Caudate nucleus (tissue), 63 donors: ENCODE measurements at places on chromosomes 12 and 14.

GRCh38 chr12:98725476-98726247 lies 80.6 kb downstream of the APAF1 start:
- peak; percentile 69 for DNase-seq

DNA sequence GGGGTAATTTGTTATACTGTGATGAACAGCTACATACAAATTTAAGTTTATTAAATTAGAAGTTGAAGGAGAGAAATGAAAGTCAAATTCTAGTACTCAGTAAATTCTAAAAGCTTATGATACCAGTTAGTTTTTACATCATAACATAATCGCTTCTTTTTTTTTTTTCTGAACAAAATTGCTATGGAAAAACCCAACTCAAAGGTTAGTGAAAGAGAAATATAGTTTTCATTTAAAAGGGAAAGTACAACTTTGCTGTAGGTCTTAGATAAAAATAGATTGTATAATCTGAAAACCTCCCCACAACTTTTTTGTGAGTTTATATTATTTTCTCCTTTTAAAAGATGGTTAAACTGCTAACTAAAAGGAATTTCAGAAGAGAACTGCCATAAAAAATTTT lies 53.7 kb upstream of the LRRK2 start:
- no peak for DNase-seq

- DNase-seq = no peak
These were observed 220.9 kb upstream of the LRFN5 start for GRCh38 chr14:41385797-41386196.

GRCh38 chr12:19277711-19278110 lies 148.2 kb downstream of the PLEKHA5 start:
- DNase-seq = no peak

GRCh38 chr12:121892673-121893561 lies 4.3 kb downstream of the PSMD9 start:
- DNase-seq = no peak

DNA sequence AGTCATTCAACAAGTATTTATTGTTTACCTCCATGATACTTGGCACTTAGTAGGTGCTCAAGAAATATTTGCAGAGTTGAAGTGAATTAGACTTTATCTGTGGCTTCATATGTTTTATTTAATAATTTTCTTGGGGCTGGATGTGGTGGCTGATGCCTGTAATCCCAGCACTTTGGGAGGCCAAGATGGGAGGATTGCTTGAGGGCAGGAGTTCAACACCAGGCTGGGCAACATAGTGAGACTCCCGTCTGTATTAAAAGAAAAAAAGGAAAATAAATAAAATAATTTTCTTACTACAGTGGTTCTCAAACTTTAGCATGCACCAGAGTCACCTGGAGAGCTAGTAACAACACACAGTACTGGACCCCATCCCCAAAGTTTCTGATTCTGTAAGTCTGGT lies 905 bp downstream of the ADCK1 start:
- DNase-seq = no peak

GRCh38 chr12:4117386-4118016 lies 156.1 kb upstream of the CCND2 start:
- no peak for DNase-seq

- no peak for DNase-seq
These were observed 226.9 kb downstream of the EPS8 start for GRCh38 chr12:15562263-15562662.

- peak; percentile 34 for DNase-seq
These were observed 37.8 kb upstream of the ITPR2 start for GRCh38 chr12:26870491-26871419.

DNA sequence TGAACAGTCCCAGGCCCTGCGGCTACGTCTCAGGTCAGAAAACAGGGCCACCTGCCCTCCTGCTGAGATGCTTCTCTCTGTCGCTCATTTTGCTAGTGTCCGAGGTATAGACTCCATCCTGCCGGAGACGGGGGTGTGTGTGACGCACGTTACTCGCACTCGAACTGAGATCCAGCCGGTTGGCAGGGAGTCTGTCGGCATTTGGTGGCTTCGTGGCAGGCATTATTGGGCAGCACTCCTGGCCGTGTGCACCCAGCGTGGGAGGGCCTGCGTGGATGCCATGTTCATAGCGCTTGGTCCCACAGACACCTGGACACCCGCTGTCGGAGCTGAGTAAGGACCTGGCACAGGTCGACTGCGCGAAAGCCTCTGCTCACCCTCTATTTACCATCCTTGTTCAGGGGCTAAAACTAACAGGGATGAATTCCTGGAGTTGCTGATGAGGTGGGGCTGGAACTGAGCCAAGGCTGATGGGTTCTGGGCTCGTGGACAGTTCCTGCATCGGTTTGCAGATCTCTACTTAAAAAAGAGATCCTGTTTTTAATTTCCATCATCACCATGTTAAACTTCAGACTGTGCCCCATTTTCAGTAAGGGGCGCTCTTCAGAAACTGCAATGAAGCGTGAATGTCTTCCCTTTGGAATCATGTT lies 28.6 kb downstream of the AACS start:
- DNase-seq = no peak

DNA sequence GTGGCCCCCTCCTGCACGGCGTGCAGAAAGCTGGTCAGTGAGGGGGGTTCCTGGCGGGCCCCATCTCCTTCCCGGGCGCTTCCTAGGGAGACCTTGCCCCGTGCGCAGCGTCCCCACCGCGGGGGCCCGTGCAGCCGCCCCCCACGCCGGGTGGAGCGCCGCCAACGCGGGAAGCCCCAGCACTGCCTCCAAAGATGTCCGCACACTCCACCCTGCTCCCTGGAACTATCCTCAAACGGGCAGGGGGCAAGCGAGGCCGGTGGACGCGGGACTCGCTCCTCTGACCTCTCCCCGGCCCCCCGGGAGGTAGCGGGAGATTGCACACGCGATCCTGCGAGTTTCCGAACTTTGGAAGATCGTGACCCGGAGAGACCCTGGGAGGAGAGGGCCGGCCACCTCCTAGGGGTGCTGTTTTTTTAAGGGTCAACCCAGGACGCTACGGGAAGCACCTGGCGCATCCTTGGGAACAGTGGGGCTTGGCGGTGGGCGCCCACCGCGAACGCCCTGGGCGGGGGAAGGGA lies 1.5 kb upstream of the FZD10 start:
- DNase-seq = no peak

GRCh38 chr12:28235015-28235414 lies 44.8 kb downstream of the CCDC91 start:
- no peak for DNase-seq

- DNase-seq = no peak
These were observed 8.0 kb downstream of the ANO6 start for GRCh38 chr12:45223868-45224267.

DNA sequence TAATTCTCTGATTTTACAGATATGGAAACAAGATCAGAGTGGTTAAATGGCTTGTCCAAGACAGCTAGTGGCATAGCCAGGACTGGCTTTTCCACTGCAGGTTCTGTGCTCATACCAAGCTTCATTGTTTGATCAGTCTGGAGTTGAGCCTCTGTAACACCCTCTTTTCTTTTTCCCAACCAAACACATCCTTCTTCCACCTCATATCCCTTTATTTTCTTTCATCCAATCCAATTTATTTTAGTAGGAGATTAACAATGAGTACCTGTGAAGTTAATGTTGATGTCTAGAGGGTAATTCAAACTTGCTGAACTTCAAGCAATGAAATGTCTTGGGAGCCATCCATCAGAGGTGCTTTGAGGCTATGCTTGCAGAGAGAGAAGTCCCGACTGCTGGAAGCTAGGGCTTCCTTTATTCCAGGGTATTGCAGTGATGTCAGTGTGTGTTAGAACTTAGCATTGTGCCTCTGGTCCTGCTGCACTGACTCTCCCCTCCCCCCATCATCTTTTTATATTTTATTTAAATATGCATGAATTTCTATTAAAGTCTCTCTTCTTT lies 452.1 kb upstream of the PDE3A start:
- DNase-seq = no peak

- DNase-seq = no peak
These were observed 101.2 kb upstream of the SLC16A7 start for GRCh38 chr12:59494617-59495016.

DNA sequence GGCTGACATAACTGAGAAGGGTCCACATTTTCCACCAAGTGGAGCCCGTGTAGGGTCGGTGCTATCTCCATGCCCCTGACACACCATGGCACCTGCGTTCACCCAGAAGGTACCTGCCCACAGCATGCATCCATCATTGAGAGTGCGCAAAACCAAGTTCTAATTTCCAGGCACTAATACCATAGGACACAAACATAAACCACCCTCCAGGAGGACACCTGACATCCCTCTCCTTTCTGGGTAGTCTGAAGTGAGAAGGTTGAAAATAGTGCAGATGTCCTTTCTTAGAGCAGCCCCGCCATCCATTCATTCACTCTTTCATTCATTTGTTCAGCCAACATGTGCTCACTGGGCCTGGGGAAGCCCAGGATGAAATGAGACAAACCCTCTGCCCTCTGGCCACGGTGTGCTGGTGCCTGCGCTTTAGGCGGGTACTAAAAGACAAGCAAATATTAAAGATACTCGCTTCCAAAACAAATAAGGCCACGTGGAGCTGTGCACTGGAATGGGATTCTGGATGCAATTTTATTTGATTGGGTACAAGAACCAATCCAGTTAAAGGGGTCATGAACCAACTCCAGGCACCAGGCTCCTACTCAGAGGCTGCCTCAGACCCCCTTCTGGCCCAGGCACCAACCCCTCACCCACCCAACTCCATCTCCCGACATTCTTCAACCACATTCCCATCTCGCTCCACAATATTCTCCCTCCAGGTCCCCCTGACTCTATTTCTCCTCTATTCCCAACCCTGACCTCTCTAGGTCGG lies 1.2 kb downstream of the TTC7B start:
- DNase-seq = no peak

DNA sequence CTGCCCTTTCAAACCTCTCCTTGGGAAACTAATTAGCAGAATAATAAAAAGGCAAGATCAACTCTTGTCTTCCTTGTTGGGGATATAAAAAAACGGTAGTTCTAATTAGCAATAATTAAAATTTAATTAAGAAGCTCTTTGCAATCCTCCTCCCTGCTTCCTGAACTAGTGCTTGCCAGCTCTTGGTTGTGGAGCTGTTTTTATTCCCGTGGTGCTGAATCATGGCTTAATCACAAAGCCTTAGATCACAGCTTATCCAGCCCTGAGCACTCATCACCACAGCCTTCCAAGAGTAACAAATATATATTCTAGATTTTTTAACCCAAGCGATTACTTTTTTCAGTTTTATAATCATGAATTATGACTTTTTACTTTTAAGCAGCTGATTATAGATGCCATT lies 63.2 kb upstream of the INSM2 start:
- no peak for DNase-seq

GRCh38 chr12:124852329-124852831 lies 11.3 kb downstream of the SCARB1 start:
- no peak for DNase-seq

DNA sequence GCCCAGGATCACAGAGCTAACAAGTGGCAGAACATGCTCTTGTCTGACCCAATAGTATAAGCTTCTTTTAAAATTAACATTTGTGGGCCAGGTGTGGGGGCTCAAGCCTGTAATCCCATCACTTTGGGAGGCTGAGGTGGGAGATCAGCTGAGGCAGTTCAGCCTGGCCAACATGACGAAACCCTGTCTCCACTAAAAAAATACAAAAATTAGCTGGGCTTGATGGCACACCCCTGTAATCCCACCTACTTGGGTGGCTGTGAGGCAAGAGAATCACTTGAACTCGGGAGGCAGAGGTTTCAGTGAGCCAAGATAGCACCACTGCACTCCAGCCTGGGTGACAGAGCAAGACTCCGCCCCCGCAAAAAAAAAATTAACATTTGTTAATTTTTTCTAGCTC lies 33.0 kb upstream of the IL22 start:
- no peak for DNase-seq

- DNase-seq = no peak
These were observed 17.8 kb downstream of the IFNG-AS1 start for GRCh38 chr12:68007033-68007432.

DNA sequence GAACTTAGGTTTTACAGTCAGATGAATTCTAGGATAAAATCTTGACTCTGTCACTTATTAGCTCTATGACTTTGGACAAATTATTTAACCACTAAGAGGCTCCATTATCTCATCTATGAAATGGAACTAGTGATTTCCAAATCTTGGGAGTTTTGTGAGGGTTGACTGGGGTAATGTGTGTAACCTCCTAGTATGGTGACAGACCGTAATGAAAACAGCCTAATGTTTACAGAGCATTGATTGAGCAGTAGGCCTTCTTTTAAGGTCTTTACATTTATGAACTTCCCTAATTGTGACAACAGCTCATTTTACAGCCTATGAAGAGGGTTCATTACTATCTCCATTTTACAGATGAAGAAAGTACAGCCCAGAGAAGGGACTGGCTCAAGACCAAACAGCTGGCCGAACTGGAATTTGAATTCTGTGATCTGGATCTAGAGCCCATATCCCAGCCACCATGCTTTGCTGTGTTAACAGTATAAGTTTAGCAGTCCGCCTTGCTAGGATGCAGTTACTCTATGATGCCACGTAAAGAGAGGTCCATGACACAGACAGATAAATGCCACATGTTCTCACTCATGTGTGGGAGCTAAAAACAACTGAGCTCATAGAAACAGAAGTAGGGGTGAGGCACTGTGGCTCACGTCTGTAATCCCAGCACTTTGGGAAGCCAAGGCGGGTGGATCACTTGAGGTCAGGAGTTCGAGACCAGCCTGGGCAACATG lies 9.1 kb upstream of the FBXL14 start:
- no peak for DNase-seq

GRCh38 chr12:107622001-107622400 lies 63.6 kb upstream of the PWP1 start:
- DNase-seq = no peak

GRCh38 chr12:124809878-124810277 lies 53.8 kb downstream of the SCARB1 start:
- no peak for DNase-seq

DNA sequence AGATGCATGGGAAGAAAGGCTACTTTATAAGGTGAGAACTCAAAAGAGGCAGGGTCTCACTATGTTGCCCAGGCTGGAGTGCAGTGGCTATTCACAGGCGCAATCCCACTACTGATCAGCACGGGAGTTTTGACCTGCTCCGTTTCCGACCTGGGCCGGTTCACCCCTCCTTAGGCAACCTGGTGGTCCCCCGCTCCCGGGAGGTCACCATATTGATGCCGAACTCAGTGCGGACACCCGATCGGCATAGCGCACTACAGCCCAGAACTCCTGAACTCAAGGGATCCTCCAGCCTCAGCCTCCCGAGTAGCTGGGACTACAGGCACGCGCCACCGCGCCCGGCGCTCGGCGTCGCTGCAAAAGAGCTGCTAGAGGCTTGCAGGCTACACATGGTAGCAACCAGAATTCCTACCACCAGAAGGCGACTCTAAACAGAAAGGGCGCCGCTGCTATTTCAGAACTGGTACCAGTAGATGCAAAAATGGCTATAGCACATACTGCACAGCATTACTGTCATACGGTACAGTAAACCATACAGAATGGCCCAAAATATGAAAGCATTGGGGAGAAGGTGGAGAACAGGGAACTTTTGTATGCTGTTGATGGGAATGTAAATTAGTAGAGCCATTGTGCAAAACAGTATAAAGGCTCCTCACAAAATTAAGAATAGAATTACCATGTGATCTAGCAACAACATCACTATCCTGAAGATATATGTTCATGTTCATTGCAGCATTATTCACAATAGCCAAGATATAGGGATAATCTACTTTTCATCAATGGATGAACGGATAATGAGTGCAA lies 1.2 kb upstream of the NEMF start:
- DNase-seq = peak; percentile 45
